ENCODE measurements at places on chromosomes 3 and 15.

DNA sequence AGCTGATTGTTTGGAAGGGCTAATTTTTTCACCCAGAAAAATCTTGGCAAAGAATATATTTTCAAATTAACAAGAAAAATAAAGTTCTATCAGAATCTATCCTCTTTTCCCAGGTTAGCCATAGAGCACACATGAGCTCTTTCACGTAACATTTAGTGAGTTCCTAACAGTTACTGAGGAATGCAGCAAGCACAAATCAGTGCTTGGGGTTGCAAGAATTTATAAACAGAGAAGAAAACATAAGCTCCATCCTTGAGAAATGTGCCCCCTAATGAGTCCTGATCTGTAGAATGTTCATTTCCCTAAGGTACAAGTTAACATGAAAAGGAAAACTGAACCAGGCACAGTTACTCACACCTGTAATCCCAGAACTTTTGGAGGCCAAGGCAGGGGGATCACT is 13.9 kb downstream of the EOGT start:
- DNase-seq = no peak

- no peak for DNase-seq
Observed at GRCh38 chr15:62075595-62076277, 9.0 kb downstream of the C2CD4A start.

DNA sequence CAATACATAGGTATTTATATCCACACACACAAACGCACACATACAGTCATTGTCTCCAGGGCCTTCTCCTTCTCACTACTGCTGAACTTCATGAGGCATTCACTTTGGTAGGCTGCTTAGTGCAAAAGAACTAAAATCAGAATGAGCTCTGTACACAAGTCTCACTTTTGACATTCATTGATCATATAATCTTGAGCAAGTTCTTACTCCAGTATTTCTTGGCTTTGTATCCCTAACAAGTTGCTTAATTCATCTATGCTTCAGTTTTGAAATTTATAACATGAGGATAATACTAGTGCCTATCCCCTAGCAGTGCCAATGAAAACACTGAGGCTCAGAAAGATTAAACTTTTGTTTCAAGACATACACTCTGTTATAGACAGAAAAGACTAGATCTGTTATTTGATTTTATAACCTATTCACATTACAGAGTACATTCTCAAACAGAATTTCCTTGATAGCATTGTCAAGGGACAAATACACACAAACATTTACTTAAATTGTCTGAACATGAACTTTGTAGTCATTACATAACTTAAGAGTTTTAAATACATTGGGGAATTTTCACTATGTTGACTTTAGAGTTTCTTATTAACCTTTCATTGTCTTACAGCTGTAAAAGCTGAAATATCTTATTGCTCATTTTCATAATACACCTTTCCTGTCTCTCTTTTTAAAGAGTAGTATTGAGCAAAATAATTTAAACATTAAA is 55.0 kb upstream of the SI start:
- no peak for DNase-seq

- DNase-seq = no peak
Observed at GRCh38 chr3:34929036-34929435, 710.3 kb upstream of the ARPP21 start.

- DNase-seq = no peak
Observed at GRCh38 chr3:117719316-117719926, 1009.8 kb downstream of the TUSC7 start.

DNA sequence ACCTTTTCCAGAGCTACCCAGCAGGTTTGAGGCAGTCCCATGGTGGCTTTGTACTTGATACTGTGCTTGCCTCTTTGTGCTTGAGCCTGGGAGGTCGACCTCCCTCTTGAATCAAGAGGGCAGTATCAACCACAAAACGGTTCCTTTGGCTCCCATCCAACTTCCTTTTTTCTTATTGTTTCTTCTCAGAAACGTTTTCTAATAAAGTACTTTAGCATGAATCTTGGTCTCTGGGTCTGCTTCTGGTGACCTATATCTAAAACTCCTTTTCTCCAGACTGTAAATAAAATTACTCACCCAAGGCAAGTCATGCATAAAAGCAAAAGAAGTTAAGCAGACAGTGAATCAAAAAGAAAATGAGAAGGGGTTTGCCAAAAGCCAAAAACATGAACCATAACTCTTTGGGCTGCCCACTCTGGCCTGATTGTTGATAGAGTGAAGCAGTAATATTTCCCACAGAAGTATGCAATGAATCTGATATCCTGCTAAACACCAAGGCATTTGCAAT is 112.2 kb upstream of the SLC4A7 start:
- DNase-seq = no peak

DNA sequence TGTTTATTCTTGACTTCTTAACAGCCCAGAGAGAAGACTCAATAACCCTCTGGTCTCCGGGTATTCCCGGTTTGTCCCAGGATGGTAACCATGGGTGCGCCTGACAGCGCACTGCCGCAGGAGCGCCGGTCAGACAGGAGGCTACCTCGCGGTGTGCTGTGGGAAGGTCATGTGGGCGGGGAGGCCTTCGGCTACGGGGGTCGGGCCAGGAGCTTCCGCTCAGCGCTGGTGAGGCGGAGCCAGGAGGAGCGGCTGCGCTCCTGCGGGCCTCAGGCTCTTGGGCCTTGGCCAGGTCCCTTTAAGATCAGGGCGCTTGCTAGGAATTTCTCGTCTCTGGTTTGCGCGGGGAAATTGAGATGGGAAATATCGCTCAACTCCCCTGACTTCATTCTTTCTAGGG is 182.3 kb upstream of the NDN start:
- no peak for DNase-seq

Data from sciatic nerve (tissue), 2 donors.